ENCODE measurements at places on chromosomes 12 and 14.

- DNase-seq: no peak
Measured at GRCh38 chr14:67806246-67806645, 10.1 kb downstream of the ZFYVE26 start.

DNA sequence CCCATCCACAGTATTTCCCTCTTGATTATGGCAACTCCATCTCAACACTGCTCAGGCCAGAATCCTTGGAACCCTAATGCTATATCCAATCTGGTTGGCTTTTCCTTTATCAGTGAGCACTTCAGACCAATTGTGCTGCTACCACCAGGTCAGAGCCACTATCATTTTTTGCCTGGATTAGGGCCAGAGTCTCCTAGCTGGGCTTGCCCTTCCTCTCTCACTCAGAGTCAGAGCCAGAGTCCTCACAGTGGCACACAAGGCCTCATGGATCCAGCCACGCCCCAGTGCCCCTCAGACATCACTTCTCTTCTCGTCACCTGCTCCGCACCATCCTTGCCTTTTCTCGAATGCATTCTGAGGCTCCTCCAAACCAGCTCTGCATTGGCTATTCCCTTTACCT lies 211.1 kb downstream of the ANO6 start:
- DNase-seq: no peak

GRCh38 chr14:99134516-99135046 lies 137.4 kb downstream of the BCL11B start:
- DNase-seq: no peak

- DNase-seq: no peak
Measured at GRCh38 chr12:100359822-100360221, 2.9 kb downstream of the SLC17A8 start.

GRCh38 chr14:64757601-64758000 lies 53.4 kb downstream of the PLEKHG3 start:
- DNase-seq: no peak

DNA sequence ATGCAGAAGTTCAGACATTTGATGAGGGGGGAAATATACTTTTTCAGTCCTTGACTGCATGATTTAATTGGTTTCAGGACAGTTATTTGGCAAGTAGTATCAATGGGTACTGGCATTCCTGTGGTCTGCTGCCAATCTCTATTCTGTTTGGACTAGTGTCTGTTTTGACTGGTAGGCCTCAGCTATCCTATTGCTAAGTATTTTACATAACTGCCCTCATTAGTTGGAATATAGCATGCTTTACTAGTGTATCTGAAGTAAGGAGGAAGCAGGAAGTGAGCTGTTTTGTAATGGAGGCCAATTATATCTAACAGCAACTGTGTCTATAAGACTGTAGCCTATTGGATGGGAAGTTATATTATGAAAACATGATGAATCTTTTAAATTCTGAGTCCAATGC lies 104.3 kb downstream of the FLRT2 start:
- DNase-seq: no peak

DNA sequence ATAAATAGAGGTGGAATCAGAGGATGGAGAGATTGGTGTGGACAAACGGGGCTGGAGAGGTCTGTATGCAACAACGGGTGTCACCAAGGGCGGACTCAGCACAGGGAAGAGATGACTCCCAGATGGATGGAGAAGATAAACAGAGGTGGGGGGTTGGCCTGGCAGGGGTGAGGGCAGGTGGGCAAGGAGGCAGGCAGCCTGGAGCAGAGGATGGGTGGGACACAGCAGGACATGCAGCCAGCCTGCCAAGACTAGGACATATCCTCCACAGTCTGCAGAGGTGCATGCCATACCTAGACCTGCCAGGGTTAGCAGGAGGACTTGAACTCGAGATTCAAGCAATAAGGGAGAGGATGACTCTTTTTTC lies 56.2 kb downstream of the TTC7B start:
- DNase-seq: no peak

DNA sequence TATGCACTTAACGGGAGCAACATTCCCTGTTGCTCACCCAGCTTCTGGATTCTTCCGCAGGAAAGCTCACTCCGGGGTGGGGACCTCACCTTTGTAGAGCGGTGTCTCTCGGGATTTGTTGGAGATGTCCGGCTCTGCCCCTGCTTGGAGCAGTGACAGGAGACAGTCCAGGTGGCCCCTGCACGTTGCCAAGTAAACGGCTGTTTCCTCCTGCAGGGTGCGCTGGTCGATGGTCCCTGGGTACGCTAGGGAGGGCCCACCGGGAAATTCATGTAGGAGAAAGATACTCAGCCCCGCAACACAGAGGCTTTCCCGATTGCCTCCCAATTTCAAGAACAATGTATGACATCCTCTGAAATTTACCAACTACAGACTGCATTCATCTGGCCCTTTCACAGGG lies 23.1 kb downstream of the ASB2 start:
- DNase-seq: no peak

- peak; percentile 59 for DNase-seq
Measured at GRCh38 chr14:68787092-68787992, 5.5 kb downstream of the ZFP36L1 start.

DNA sequence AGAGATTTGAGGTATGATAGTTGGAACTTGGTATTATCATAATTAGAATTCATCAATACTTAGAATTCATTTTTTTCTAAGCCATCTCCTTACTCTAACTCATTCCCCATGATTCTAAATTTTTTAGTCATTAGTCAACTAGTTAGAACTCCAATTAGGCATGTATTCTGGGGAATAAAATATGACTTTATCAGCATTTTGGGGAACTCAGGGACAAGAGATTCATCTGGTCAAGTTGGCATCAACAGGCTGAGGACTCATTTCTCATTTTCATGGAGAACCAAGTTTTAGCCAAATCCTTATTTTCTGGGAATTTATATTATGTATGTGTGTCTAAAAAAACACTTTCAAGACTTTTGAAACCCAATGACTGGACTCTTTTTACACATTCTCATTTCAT lies 29.2 kb downstream of the DIP2B start:
- no peak for DNase-seq

Measured in activated CD4-positive, alpha-beta T cell treated with anti-CD3 and anti-CD28 coated beads, Interleukin-2, amount 10 ng/mL, durations not matched to agents 7 days and 5 days (primary cell).